Amygdala (tissue), 56 donors: ENCODE measurements at places on chromosomes 1 and 21.

GRCh38 chr1:203512517-203512847 lies 18.5 kb downstream of the OPTC start:
- no peak for DNase-seq

GRCh38 chr1:105483436-105483835 lies 1573.0 kb upstream of the PRMT6 start:
- no peak for DNase-seq

GRCh38 chr1:245060684-245061374 lies 94.0 kb upstream of the KIF26B start:
- no peak for DNase-seq

- no peak for DNase-seq
Observed at GRCh38 chr1:48640836-48641492, 135.7 kb downstream of the BEND5 start.

DNA sequence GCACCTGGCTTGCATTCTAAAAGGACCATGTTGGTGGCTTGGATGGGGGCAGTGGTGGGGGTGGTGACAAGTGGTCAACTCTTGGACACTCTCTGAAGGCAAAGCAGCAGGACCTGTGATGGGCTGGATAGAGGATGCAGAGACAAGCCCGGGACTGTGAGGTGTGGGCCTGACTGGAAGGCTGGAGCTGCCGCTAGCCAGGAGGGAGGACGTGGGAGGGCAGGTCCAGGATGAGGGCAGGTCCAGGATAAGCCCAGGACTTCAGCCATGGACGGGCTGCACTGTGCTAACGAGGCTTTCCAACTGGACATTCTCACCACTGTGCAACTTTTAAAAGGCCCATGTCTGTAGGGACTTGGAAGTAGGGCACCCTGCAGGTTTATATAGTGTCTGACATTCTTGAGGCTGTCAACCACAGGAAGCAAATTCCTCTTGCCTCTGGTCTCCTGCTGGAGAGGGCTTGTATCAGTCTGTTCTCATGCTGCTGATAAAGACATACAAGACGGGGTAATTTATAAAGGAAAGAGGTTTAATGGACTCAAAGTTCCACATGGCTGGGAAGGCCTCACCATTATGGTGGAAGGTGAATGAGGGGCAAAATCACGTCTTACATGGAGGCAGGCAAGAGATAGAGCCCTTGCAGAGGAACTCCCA lies 8.3 kb upstream of the C1orf167 start:
- DNase-seq = no peak

DNA sequence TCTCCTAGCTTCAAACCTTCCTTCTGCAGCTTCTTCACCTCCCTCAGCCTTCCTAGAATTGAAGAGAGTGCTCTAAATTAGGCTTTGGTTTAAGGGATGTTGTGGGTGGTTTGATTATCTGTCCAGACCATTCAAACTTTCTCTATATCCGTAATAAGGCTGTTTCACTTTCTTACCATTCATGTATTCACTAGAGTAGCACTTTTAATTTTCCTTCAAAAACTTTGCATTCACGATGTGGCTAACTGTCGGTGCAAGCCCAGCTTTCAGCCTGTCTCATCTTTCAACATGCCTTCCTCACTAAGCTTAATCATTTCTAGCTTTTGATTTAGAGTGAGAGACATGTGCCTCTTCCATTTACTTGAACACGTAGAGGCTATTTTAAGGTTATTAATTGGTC lies 26.2 kb upstream of the DESI2 start:
- DNase-seq = no peak

- no peak for DNase-seq
Observed at GRCh38 chr1:60589046-60589748, 493.2 kb upstream of the NFIA start.

DNA sequence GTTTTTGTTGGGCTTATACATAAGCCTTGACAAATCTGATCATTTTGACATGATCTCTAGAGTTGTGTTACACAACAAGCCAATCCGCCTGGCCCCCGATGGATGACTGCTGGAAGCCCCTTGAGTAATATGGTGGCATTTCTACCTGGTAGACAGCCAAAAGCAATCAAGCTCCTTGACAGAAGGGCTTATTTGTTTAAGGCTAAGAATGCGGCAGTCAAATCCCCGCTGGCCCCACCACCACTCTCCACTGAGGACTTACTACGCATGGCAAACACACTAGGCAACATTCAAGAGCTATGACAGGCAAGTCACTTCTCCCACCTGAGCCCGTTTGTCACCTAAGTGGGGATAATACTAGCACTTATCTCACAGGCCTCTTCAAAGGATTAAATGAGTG lies 33.4 kb upstream of the C1orf198 start:
- no peak for DNase-seq

- no peak for DNase-seq
Observed at GRCh38 chr1:27341525-27342252, at the start of gene SYTL1. Gene SYTL1, plus strand, starts transcription at chr1:27342022. Its CDS starts 3,313 bp downstream, at chr1:27345335.

GRCh38 chr21:30216041-30216723 lies at the start of gene CLDN8:
Gene CLDN8, minus strand, starts transcription at chr21:30216097. Its CDS starts 172 bp downstream, at chr21:30215925.
- DNase-seq = no peak

GRCh38 chr1:84236256-84236655 lies 65.3 kb upstream of the SAMD13 start:
- no peak for DNase-seq

DNA sequence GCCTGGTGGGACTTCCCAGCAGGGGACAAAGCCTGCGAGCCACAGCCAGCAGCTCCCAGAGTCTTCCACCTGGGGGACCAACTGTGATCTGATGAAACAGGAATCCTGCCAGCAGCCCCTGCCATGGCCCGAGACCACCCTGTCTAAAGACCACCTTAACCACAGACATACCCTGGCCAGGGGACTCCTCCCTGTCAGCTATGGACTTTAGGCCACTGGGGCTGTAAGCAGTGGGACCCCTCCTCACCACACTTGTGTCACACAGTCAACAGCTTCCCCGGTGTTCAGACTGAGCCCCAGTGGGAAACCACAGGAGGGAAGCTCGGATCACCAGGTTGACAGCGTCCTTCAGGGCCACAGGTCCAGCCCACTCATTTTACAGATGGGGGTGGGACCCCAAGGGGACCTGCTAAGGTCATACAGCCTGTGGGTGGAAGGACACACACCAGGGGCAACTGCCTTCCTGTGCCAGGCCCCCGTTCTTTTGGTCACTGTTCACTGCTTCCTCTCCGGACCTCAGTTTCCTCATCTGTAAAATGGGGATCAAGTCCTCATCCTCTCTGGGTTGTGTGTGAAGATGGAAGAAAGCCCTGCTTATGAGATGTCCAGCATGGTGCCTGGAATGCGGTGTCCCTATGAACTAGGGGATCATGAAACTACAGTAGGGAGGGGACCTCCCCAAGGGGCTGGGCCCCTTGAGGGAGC lies 11.4 kb downstream of the EPHA2 start:
- DNase-seq = no peak

GRCh38 chr1:167617153-167618147 lies 12.6 kb upstream of the RCSD1 start:
- no peak for DNase-seq

DNA sequence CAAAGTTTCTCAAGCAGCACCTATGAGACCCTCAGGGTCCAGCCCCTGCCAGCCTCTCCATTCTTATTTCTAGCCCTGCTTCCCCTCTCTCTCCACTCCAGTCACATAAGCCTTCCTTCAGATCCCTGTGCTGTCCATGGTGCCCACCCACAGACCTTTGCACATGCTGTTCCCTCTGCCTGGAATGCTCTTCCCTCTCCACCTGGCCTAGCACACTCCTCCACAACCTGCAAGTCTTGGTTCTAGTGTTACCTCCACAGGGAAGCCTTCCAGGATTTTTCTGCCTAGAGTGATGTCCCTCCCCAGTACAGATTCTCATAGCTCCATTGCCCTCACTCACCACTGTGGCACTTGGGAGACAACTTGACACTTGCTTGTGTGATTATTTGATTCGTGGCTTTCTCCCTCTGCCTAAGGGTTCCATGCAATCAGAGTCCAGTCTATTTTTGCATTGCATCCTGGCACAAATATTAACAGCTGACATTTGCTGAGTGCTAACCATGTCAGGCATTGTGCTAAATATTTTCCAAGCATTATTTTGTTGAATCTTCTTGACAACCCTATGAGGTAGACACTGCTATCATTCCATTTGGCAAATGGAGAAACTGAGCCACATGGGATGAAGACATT lies 127.3 kb downstream of the SYF2 start:
- no peak for DNase-seq

GRCh38 chr1:186483561-186483960 lies 22.6 kb upstream of the PDC start:
- no peak for DNase-seq

- DNase-seq = no peak
Observed at GRCh38 chr1:235259133-235259778, 68.7 kb downstream of the ARID4B start.

DNA sequence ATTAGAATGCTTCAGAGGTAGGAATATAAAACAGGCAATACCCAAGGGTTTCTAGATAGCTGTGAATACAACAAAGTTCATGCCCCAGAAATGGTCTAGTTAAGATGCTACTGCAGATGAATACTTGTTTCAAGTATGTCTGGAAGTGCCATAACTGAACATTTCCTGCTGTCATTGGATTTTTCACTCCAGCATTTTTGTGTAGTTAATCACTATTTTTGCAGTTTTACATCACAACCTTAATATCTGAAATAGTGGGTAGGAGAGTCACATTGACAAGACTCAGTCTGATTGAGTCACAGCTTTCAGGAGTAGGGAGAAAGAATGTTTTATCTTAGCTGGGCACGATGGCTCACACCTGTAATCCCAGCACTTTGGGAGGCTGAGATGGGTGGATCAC lies 126.4 kb upstream of the C1orf21 start:
- no peak for DNase-seq

GRCh38 chr1:11893907-11894251 lies 32.3 kb downstream of the KIAA2013 start:
- peak; percentile 12 for DNase-seq

- DNase-seq = no peak
Observed at GRCh38 chr1:175599212-175599705, 144.1 kb downstream of the TNR start.

GRCh38 chr1:32539584-32540571 lies 651 bp downstream of the ZBTB8A start:
- no peak for DNase-seq

- DNase-seq = no peak
Observed at GRCh38 chr1:47416319-47417169, 459 bp downstream of the FOXE3 start.

DNA sequence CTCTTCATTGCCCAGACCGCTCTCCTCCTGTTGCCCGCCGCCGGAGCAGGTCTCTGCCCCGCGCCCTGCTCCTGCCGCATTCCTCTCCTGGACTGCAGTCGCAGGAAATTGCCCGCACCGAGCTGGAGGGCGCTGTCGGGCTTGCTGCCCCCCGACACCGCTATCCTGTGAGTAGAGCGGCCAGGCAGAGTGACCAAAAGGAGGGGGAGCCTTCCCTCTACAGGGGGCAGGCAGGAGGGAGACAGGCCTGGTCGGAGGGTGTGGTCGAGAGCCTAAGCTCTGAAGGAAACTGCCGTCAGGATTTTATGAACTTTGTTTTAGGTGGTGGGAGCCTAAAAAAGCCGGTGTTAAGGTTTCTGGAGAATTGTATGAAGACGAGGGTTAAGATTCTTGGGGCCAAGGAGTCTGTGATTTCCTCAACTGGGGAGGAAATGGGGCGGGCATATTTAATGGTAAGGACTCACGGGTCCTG lies 517 bp downstream of the LRIG2 start:
- DNase-seq = no peak

DNA sequence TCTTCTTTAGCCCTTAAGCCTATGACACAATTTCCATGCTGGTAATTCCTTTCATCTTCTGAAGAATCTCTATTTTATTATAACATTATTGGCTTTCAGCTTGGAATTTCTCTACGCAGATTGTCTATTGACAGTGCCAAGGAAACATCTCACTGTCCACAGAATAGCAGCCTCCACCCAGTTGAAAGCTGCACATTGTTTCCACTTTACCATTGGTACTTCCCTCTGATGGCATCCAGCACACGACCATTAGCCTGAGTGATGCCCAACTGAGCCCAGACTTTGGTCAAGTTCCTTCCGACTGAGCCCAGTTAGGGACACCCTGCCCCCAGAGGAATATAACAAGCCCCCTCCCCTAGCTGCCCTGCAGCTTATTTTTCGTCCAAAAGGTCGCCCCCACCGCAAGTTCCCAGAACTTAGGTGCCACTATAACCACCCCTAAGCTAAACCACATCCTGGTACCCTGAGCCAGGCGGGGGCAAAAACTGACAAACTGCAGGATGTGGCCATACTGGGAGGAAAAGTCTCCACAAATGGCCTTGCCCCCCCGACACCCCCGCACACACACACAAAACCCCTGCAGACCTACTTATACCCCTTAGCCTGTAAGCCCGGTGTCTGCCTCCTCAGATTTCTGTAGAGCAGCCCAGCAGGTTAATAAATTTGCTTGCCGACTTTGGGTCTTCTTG lies 13.2 kb downstream of the GBP5 start:
- DNase-seq = no peak

GRCh38 chr1:226979115-226979516 lies 39.0 kb downstream of the COQ8A start:
- DNase-seq = no peak

- no peak for DNase-seq
Observed at GRCh38 chr1:195897076-195897475, 711.2 kb downstream of the KCNT2 start.

DNA sequence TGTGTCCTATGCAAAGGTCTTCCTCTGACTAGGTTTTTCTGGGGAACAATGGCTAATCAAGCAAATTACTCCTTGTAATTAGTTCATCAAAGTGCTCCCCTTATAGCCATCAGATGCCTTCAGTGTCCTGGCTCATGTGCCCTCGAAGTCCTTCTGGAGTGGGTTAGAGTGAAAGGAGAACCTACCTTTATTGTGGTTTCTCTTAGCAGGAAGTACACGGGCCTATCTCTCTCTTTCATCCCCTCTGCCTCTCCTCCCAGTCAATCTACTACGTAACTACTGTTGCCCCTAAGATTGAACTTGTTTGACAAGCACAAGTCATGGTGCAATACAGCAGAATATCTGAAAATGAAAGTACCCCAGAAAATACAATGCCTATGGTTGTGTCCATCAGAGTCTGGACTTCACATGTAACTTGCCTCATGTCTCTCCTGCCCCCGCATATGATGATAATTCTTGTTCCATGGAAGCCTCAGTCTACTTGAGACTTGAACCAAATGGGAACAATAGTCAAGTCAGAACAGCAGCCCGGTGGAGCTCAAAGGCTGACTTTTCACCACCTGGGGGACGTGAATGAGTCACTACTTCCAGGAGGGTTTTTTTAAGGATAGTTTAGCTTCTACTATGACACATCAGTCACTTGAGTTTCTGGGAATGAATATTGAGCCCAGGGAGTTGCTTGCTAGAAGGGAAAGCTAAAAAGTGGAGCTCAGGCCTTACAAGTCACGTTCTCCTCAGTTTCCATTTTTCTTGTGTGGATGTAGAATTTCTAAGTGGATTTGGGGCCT lies 243.6 kb downstream of the TNR start:
- DNase-seq = no peak
